Stomach (tissue), 19 donors: ENCODE measurements at places on chromosomes 7 and 10. TPM values are rescaled to one million over a fixed set of nuclear protein-coding genes. Genes with fewer than 3 reads are reported as not detected.

The EGR2 gene
- 0.73 TPM for total RNA-seq

The GIMAP2 gene
- 0.58 TPM for total RNA-seq

The CPEB3 gene
- 10.5 TPM for total RNA-seq

The ANLN gene
- 25.2 TPM for total RNA-seq

The RARRES2 gene
- total RNA-seq = 42.6 TPM

The LRIT1 gene
- not detected for total RNA-seq

The GPC2 gene
- total RNA-seq = 1.2 TPM

The CNTNAP2 gene
- 0.45 TPM for total RNA-seq

The PDZD7 gene
- not detected for total RNA-seq

GRCh38 chr7:47956220-47956619, 8.0 kb upstream of the PKD1L1 start:
- DNase-seq = no peak

- no peak for DNase-seq
These were observed 132.5 kb downstream of the LSM5 start for GRCh38 chr7:32357535-32358277.

- DNase-seq = no peak
These were observed 33.3 kb downstream of the COX15 start for GRCh38 chr10:99698504-99699080.

DNA sequence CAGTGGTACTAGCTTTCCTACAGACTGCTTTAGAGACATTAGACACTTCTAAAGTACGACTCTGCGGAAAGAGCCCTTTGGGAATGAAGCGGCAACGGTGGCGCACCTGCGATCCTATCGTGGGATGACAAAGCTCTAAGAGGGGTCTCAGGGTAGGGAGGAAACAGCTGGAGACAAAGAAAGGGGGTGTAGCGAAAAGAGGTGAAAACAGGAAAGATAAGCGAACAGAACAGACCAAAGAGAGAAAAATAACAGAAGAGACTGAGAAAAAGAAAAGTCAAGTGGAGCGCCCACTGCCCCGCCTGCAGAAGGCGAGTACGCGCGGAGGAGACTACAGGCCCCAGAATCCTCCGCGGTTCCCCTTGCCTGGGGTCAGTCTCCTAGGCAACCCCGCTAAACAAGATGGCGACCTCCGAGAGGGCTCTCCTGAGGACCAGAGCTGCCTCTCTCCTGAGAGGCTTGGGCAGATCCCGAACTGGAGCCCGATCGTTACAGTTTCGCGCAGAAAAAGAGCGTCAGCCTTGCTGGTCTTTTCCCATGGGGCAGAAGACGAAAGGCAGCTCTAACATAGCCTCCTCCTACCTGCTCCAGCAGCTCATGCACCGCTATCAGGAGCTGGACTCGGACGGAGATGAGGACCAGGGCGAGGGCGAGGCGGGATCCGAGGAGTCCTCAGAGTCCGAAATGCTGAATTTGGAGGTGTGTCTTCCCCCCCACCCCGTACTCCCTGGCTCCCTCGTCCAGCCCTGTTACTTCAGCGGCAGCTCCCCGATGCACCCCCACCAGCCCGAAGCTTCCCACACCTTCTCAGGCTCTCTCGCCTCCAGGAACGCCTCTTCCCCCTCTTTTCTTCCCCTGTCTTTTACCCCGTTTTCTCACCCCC, at the start of gene LRGUK:
Gene LRGUK, plus strand, starts transcription at position 375 of the 883 bp plus-strand sequence. Its CDS starts 28 bp downstream, at position 403.
- peak; percentile 83 for DNase-seq

- no peak for DNase-seq
These were observed 2.1 kb downstream of the WEE2 start for GRCh38 chr7:141710301-141710700.

DNA sequence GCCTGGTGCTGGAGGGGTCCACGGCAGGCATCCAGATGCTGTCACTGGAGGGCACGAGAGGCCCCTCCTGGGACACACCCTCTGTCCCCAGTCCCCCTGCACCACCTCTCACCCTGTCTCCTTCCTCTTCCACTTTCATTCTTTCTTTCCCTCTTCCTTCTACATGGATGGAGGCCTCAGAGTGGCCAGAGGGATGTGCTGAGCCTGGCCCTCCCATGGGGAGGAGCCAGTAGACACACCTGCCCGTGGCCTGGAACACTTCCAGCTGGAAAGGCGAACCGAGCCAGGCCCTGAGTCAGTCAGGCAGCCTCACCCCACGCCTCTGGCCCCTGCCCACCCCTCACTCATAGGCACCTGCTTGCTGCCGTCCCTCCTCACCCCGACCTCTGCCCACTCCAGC, 55.9 kb upstream of the MXI1 start:
- peak; percentile 92 for DNase-seq

DNA sequence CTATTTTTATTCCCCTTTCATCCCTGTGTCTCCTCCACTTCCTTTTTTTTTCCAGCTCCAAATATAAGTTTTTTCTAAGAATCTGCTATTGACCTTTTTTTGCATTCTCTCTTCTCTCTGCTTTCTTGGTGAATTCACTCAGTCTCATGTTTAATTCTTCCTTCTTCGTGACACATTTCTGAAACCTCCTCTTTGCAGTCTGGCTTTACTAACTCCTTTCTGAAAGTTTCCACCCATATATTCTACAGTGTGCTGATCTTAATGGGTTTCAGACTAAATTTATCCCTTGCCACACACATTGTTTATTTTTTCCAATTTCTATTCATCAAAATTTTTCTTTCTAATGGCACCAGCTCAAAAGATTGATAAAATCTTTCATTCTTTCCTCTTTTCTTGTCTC, 47.8 kb upstream of the CALD1 start:
- DNase-seq = no peak

DNA sequence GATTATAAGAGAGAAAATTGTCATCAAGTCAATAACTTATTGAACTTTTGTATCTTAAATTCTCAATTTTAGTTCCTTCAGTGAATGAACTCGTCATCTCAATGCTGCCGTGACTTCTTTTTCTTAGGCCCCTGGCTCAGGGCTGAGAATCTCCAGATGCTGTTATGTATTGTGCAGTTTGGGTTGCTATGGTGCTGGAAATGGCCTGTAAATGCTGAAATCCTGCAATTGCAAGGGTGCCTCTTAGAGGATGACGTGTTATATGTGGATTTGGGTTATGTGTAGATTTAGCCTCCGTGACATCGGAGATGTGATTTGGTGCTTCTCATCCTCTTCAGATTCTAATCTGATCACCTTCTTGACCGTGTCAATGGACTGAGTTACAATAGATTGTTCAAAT, 55.7 kb upstream of the ZRANB1 start:
- DNase-seq = peak; percentile 87

GRCh38 chr10:24315211-24315610, 106.3 kb downstream of the KIAA1217 start:
- no peak for DNase-seq

DNA sequence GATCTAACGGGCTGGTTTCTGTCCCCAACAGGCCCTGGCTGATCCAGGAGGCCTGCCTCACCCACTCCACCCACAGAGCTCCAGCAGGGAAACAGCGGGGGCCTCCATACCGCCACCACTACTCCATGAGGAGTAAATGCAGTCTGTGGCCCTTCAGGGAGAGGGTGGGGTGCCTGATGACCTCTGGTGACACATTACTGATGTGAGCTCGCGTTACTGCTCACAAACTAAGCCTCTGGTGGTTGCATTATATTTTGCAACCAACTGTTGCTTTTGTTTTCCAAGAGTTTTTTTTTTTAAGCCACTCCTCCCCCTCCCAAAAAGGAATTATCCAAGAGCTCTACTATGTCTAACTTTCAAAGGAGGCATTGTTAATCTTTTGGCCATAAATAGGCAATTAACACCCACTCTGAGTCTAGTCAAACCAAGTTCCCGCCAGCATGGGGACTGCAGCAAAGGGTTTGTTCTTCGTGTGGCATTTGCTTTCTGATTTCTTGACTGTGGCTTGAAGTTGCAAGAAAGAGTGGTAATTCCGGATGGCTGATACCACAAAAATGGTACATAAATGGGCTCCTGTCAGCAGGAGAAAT, 72.6 kb downstream of the FAM53B start:
- DNase-seq = no peak

DNA sequence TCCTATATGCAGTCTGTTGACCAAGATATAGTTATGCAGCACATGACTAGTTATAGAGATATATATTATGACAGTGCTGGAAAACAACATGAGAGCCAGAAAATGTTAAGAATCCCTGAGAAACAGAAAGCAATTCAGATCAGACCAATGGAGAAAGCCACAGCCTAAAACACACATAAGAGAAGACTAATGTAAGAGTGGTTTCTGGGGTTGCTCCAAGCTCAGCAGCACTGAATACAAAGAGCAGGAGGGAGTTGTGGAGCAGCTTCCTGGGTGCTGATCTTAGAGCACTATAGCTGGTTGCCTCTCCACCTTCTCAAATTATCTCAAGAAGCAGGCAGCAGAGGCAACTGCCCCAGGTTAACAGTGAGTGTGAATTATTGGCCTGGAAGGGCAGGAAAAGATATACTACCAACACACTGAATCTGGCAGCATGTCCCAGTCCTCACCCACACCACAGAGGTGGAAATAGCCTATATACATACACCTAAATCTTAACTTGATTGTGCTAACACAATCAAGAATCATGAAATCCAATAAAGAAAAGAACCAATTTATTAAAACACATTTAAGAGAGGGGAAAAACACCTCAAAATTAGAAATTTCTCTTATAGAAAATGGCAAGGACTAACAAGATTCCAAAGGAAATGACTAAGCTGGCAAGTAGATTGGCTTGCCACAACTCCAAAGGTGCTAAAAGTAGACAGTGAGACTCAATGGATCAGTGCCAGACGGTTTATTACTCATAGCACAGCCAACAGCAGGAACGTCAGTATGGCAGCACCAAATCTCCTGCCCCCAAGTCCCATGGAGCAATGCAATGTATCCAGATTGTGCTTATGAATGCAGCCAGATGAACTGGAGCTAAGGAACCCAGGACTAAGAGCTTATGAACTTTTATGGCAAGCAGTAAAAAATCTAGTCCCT, 5.1 kb downstream of the PTTG1IP2 start:
- no peak for DNase-seq

GRCh38 chr10:103442031-103442461, 10.1 kb downstream of the CALHM2 start:
- DNase-seq = no peak

DNA sequence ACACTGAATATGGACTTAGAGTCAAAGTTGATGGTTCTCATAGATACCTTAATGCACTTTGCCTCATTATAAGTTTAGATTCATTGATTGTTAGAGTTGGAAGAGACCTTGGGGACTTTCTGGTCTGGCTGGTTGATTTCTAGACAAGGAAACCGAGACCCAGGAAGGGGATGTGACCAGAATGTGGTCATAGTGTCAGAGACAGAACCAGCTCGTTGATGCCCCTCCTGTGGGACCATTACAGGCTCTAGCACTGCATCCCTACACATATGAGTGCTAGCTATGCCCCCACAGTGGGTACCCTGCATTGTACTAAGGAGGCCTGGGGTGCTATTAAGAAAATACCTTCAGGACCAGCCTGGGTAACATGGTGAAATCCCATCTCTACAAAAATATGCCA, 306.6 kb downstream of the CAMK1D start:
- no peak for DNase-seq

- peak; percentile 79 for DNase-seq
These were observed 488.8 kb upstream of the ZMIZ1 start for GRCh38 chr10:78579995-78580394.

GRCh38 chr7:84317536-84317935, 122.9 kb upstream of the SEMA3A start:
- no peak for DNase-seq

DNA sequence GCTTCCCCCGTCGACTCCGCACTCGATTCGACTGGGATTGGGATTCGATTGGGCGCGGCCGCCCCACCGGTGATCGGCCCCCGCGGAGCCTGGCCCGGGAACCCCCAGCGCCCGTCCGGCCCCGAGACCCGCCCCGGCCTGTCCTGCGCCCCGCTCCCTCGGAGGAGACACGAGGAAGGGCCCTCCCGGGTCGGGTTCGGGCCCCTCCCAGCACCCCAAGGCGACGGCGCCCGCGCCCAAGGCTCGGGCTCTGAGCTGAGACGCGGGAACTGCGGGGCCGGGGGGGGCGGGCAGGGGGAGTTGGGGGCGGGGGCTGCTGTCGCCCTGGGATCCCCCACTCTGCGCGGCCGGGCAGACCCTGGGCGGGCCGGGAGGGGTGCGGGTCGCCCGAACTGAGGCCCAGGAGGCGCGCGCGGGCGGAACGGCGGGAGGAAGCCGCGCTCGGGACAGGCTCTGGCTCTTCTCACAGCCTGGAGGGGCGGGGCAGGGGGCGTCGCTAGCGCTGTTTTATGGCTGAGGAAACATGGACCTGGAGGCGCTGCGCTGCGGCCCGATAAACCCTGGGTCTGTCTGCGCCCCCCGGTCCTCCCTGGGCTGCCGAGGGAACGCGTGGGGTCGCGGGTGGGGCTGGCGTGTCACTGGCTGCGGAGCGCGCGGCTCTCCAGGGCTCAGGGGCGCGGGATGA, 1.7 kb upstream of the NKX6-2 start:
- no peak for DNase-seq

DNA sequence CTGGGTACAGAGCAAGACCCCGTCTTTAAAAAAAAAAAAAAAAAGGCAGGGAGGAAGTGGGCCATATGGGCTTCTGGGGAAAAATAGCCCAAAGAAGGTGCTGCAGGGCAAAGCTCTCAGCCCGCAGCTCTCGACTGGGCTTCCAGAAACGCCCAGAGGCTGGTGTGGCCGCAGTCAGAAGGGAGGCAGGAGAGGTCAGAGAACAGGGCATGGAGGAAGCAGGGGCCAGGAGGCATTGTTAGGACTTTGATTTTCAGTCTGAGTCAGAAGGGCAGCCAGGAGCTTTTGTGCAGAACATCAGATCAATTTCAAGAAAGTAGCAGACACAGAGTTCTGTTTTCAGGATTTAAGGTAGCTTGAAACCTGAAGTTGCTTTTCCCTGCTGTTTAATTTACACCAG, 35.3 kb upstream of the CYTH3 start:
- no peak for DNase-seq

DNA sequence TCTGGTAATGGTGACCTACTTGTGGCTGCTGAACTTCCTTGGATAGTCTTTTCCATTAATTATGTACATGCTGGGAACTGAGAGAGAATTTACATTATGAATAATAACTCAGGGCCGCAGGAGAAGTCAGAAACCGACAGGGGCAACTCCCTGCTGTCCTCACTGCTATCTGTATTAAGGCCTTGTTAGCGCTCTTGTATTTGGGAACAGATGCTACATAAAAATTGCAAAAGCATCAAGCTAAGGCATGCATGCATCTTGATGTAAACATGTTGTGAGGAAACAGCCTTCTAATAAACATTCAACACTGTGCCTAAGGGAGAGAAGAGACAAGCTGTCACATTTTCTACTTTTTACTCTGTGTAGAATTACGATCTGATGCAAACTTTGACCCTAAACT, 158.4 kb downstream of the PARD3 start:
- no peak for DNase-seq

GRCh38 chr7:23135755-23136154, 30.2 kb downstream of the KLHL7 start:
- DNase-seq = no peak

DNA sequence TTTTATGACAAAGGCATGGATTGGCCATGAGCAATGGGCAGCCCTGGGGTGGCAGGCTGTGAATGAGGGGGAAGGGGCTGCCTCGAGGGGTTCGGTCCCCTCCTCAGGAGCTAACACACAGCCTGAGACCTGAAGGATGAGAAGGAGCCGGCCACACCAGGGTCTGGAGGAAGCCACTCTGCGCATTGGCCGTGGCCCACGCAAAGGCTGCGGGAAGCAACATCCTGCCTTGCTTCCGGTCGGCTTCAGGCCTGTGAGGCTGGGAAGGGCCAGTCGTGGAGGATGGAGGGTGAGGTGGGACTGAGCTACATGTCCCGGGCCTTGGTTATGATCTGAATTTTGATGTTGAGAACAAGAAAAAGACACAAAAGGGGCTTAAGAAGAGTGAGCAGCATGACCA, 49.4 kb downstream of the RGS10 start:
- DNase-seq = no peak

- DNase-seq = peak; percentile 5
These were observed 563.3 kb upstream of the POM121L12 start for GRCh38 chr7:52472006-52472620.

- no peak for DNase-seq
These were observed 55.6 kb downstream of the C10orf120 start for GRCh38 chr10:122643931-122644534.
